B cell (primary cell): ENCODE measurements at places on chromosomes 5 and 9. TPM values are rescaled to one million over a fixed set of nuclear protein-coding genes. Genes with fewer than 3 reads are reported as not detected.

DNA sequence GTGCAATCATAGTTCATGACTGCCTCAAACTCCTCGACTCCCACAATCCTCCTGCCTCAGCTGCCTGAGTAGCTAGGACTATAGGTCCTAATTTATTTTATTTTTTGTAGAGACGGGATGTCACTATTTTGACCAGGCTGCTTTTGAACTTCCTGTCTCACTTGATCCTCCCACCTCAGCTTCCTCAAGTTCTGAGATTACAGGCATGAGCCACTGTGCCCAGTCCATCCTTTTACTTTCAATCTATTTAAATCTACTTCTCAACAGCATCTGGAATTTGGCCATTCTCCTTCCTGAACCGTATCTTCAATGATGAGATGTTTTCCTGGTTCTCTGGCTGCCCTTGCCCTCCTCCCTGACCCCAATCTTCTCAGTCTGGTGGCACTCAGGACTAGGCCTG lies 12.2 kb upstream of the GRIN1 start:
- no peaks in the 10 kb centered on the region for H3K27me3 ChIP-seq
- H3K4me3 ChIP-seq: peak overlapping the region; percentile 57
- peaks cover 52% of the 10 kb centered on the region for H3K4me1 ChIP-seq
- H3K36me3 ChIP-seq: no peaks in the 10 kb centered on the region

- peaks cover 43% of the 10 kb centered on the region for H3K36me3 ChIP-seq
- peaks cover 36% of the 10 kb centered on the region for H3K4me1 ChIP-seq
Measured at GRCh38 chr9:131178382-131178781, 53.0 kb downstream of the NUP214 start.

DNA sequence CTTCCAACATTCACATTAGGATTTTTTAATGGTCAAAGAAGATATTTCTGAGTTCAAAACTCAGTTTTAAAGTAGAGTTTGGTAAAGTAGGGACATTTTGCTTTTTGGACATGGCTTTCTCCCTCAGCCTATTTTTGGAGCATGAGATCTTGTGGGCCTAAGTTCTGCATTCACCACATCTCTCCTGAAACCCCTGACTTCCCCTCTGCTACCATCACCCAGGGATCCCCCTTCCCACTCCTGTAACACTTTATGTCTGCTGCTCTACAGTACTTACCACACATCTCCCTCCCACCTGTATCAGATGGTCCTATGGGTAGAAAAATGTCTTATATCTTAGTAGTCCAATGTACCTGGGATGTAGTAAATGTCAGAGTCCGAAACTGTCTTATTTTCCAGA lies 48.2 kb upstream of the JAK2 start:
- H3K27me3 ChIP-seq: no peaks in the 10 kb centered on the region
- peak; percentile 19 for DNase-seq
- no peak overlapping the region for H3K4me3 ChIP-seq

DNA sequence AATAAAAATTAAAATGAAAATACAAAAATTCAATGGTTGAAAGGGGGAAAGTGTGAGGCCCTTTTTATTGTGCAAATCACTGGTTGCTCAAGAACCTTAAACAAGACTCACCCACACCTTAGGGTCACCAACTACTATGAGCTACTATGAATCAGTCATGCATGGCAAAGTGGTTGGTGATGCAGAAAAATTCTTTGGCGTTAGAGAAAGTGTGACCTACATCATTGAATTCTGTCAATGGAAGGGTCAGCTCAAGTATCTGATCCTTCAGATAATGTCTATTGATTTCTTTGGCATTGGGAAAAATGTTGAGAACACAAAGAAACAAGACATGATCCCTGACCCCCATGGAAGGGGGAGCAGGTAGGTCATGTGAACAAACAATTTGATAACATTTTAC lies 149.7 kb upstream of the ADCY2 start:
- no peaks in the 10 kb centered on the region for H3K36me3 ChIP-seq
- H3K27ac ChIP-seq: no peak overlapping the region
- no peaks in the 10 kb centered on the region for H3K27me3 ChIP-seq
- no peak for DNase-seq
- no peak overlapping the region for H3K4me3 ChIP-seq

Gene ATOSB
- 6.5 and 7.0 TPM in 2 replicates for total RNA-seq

GRCh38 chr9:134304261-134304660 lies 22.0 kb upstream of the RXRA start:
- H3K4me1 ChIP-seq: no peaks in the 10 kb centered on the region
- no peaks in the 10 kb centered on the region for H3K36me3 ChIP-seq

Gene ANKRD55
- total RNA-seq: not detected in 2 replicates

GRCh38 chr5:142171270-142171669 lies 62.7 kb downstream of the NDFIP1 start:
- no peaks in the 10 kb centered on the region for H3K36me3 ChIP-seq
- H3K4me1 ChIP-seq: no peaks in the 10 kb centered on the region
- DNase-seq: no peak
- H3K27ac ChIP-seq: no peak overlapping the region
- H3K4me3 ChIP-seq: no peak overlapping the region

Gene SAPCD2
- total RNA-seq: 0.39 and 0.73 TPM in 2 replicates

Gene TAL2
- 6.7 and 7.0 TPM in 2 replicates for total RNA-seq

DNA sequence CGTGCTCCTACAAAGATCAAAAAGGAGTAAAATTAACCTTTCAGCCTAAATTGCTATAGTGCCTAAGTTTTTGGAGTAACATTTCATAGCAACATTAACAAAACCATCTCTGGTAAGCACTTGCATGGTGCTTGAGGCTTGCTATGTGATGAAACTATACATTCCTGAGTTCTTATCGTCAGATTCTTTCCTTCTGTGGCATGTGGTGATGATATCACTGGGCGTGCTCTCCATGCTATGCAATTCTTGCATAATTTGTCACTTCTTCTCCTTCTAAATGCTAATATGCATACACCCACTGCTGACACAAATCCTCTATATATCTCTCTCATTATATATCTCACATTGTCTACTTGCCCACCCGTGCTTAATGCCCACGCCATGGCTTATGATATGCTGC lies 2019.9 kb downstream of the MAT2B start:
- no peaks in the 10 kb centered on the region for H3K27me3 ChIP-seq
- H3K36me3 ChIP-seq: no peaks in the 10 kb centered on the region
- no peak overlapping the region for H3K27ac ChIP-seq
- no peak overlapping the region for H3K4me3 ChIP-seq

Gene RNF208
- total RNA-seq: 1.1 and 1.4 TPM in 2 replicates
